Kidney (tissue), 22 donors: ENCODE measurements at places on chromosomes 16 and 17.

DNA sequence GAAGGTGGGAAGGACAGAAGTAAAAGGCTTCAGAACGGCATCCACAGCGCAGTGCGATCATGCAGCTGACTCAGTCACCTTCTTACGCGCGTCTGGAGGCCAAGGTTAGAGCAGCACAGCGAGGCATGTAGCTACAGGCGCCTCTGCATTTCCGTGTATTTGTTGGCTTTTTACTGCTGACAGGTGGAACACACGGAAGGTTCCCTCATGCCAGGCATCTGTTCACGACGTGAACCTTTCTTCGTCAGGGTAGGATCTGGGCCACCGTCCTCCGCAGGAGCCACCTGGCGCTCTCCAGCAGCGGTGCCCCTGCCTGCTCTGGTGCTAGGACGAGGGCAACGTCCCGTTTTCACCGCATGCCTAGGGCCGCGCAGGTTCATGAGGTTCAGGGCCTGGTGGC lies 15.3 kb downstream of the TMEM204 start:
- no peak for DNase-seq

DNA sequence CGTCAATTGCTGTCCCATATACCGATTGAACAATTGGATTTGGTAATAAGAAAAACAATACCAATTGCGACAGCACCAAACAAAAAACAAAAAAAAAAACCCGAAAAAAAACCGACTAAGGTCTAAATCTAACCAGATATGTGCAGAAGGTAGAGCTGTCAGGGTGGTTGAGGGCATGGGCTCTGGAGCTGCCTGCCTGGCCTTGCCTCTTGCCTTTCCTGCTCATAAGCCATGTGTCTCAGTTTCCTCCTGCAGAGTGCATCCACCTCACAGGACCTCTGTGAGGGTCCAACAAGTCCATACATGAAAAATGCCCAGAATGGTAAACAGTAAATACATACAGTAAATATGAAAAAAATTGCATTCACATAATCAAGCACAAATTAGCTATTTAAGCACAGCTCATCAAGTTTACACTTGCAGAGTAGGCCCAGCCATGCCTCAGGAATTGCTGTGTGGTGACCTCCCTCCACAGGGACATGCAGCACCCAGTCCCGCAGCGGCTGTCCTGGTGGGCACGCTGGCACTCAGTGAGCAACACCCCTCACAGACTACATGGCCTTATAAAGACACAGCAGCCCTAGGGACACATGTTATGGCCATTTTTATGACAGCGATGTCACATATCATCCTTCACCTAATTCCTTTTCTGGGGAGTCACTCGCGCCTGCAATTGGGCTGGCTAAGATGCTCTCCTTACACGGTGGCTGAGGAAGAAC lies 17.9 kb downstream of the TBC1D28 start:
- no peak for DNase-seq

- no peak for DNase-seq
Measured at GRCh38 chr17:41002814-41003213, 3.1 kb upstream of the KRTAP3-2 start.

DNA sequence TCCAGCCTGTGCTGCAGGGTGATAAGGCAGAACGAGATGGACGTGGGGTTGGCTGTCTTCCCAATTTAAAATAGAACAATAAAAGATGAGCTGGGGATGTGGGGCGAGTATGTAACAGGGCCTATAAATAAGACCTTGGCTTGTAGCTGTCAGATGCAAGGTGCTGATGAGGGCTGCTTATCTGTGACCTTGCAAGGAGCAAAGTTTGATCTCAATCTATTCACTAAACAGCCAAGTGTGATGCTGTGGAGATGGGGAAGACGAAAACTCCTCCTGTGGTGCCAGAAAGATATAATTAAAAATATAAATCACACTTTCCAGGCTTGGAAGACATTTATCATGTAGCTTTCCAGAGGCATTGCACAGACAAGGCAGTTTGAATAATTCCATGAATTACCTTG lies 26.7 kb upstream of the TEX2 start:
- no peak for DNase-seq

DNA sequence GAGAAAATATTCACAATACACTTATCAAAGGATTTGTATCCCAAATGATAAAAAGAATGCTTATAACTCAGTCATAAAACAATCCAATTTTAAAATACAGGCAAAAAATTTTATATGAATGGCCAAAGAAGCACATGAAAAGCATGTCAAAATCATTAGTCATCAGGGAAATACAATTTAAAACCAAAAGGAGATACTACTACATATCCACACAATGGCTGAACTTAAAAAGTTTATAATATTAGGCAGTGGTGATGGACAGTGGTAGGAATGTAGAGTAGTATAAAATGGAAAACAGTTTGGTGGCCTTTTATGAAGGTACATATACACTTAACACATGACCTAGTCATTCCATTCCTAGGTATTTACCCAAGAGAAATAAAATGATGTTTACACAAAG lies 12.2 kb downstream of the CMC2 start:
- DNase-seq, result no peak
